ENCODE measurements at places on chromosomes 3 and 15. TPM values are rescaled to one million over a fixed set of nuclear protein-coding genes. Genes with fewer than 3 reads are reported as not detected.

DNA sequence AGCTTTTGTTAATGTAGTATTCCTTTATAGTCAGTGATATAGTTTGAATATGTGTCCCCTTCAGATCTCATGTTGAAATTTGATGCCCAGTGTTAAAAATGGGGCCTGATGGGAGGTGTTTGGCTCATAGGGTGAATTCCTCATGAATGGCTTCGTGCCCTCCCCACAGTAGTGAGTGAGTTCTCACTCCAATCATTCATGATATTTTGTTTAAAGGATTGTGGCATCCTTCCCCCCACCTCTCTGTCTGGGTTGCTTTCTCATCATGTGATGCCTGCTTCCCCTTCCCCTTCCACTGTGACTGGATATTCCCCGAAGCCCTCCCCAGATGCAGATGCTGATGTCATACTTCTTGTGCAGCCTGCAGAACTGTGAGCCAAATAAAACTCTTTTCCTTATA lies 649.8 kb upstream of the NR2F2 start:
- no peak for DNase-seq

DNA sequence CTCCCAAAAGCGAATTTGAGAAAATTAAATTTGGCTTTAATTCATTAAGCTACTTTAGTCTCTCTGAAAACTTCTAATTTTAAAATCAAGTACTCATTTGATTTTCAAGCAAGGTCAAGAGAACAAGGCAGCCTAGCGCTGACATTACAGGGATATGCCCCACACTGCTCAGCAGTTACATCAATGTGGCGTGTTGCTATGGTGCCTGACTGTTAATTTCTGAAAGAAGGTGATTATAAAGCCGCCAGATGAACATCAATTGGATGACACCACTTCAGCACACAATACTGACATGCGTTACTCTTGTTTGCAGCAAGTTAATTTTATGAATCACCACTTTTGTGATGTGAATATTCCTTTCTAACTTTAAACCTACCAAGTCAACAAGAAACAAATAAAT lies 284.4 kb downstream of the FOXP1 start:
- no peak for DNase-seq

GRCh38 chr3:43191116-43191515 lies 85.2 kb upstream of the POMGNT2 start:
- DNase-seq, result no peak

CCNDBP1 gene
- 80.4 TPM for total RNA-seq

GRCh38 chr15:46266661-46267060 lies 631.8 kb downstream of the SQOR start:
- no peak for DNase-seq

GRCh38 chr3:67605377-67605776 lies 49.0 kb downstream of the SUCLG2 start:
- DNase-seq, result no peak

CYP1A2 gene
- total RNA-seq, result not detected

RLBP1 gene
- not detected for total RNA-seq

DNA sequence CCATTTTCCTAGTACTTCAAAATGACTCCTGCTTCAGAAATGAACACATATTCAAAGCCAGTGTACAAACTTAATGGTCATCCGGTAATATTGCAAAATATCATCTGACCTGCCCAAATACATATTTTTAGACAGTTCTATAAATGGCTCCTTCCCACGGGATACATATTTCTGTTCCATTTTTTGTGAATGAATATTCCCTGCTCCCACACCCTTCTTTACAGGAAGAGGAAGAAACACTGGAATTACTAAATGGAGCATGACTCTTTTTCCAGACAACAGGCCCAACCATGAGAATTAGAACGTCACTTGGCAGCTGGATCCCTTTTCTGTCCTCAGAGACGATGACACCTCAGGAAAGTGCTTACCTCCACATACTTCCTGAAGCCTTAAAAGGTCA lies 38.0 kb upstream of the CBLB start:
- no peak for DNase-seq

CHRM5 gene
- total RNA-seq, result not detected

GRCh38 chr15:25787855-25788520 lies 75.1 kb downstream of the ATP10A start:
- DNase-seq, result no peak

- no peak for DNase-seq
Observed at GRCh38 chr3:61922118-61922517, 360.7 kb downstream of the PTPRG start.

DNA sequence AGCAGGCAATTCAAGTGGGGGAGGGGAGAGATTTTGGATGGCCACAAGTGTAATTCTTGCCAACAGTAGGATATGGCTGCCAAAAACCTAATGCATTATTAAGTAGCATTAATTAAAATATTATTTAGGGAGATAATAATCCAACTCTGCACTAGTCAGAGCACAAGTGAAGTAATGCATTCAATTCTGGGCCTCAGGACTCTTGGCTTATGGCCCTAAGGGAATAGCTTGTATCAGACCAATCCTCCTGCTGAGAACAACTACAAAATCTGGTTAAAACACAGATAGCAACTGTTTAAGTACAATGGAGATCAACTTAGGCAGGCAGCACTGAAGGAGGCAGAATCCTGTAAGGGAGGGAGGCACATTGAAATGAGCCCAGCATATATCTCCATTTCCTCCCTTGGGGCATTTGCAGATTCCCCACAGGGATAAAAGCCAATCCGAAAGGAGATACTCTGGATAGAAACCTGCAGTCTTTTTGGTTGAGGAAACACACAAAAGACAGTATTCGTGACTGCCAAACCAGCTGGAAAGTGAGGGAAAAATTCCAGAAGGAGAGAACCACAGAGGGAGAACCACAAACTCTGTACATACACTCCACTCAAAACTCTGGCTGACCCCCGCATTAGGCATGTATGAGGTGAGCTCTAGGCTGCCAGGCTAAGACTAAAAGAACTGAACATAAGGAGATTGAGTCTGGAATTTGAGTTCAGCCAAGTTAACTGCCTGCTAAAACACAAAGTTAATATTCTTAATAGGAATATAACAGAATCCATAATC lies 57.4 kb downstream of the ETFA start:
- no peak for DNase-seq

UROC1 gene
- total RNA-seq, result not detected

GRCh38 chr3:78941587-78941986 lies 826.2 kb downstream of the ROBO1 start:
- no peak for DNase-seq

ARGFX gene
- not detected for total RNA-seq

DNA sequence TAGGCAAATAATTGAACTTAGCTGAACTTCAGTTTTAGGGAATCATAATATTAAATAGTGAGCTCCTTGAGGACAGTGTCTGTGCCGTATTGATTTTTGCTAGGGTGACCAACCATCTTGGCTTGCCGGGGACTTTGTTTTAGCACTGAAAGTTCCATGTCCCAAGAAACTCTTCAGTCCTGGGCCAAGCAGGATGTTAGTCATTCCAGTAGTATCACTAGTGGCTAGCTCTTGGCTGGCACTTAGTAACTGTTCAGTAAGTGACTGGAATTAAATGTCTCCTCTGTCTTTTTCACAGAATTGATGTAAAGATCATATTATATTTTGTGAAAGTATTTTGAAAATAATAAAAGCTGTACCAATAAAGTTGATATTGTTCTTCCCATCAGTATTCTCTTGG lies 42.3 kb downstream of the RSRC1 start:
- no peak for DNase-seq

GABRB3 gene
- total RNA-seq, result not detected

ST8SIA2 gene
- not detected for total RNA-seq

DNA sequence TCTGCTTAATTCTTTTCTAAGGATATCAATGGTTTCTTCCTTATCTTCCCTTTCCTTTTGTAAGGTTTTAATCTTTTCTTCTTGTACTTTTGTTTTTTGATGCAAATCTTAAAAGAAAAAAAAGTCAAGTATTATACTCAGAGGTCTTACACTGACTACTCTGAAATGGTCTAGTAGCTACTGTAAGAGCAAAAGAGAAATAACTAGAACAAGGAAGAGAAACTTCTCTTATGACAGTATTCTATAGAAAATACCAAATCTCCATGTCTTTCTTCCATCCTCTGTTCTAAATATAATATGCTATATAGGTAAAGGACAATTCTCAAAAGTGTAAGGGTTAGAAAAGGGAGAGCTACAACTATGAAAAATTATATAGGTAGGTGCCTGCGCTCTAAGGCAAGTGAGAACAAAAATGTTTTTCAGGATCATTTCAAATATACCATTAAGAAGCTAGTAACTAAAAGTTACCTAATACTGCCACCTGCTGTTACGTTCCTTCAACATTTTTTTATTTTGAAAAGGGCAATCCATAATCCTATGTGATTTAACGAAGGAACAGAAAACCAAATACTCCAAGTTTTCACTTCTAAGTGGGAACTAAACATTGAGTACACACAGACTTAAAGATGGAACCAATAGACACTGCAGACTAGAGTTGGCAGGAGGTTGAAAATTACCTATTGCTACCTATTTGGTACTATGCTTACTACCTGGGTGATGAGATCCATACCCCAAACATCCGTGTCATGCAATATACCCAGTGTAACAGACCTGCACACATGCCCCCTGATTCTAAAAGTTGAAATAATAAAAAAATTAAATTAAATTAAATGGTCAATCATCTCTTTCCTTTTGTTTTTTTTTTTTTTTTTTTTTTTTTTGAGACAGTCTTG lies 36.7 kb downstream of the CIP2A start:
- no peak for DNase-seq

OXTR gene
- total RNA-seq, result 0.45 TPM

PIGZ gene
- total RNA-seq, result 1.4 TPM

- DNase-seq, result no peak
Observed at GRCh38 chr3:184389384-184389783, 9.5 kb downstream of the CHRD start.

- DNase-seq, result no peak
Observed at GRCh38 chr3:186320862-186321568, 41.0 kb downstream of the DGKG start.

GRCh38 chr3:108603691-108604090 lies 14.2 kb downstream of the DZIP3 start:
- DNase-seq, result no peak

CLCN2 gene
- total RNA-seq, result 5.7 TPM

DNA sequence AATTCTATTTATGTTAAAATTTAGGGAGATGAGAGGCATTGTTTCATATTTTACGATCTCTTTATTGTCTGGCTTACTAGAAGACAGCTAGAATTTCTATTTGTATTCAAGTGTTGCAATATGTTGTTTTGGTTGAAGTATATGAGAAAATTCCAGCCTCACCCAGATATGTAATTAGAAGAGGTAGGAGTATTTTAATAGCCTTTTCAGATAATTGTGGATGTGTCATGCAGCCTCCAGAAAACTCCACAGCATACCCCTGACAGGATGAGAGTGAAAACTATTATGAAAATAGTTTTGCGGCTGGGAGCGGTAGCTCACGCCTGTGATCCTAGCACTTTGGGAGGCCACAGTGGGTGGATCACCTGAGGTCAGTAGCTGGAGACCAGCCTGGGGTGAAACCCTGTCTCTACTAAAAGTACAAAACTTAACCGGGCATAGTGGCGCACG lies 21.5 kb upstream of the USP3 start:
- no peak for DNase-seq

GRCh38 chr3:19898721-19899120 lies 35.3 kb downstream of the EFHB start:
- no peak for DNase-seq

GRCh38 chr15:66993874-66994696 lies 71.3 kb upstream of the SMAD3 start:
- DNase-seq, result no peak

IL17RD gene
- total RNA-seq, result not detected

DNA sequence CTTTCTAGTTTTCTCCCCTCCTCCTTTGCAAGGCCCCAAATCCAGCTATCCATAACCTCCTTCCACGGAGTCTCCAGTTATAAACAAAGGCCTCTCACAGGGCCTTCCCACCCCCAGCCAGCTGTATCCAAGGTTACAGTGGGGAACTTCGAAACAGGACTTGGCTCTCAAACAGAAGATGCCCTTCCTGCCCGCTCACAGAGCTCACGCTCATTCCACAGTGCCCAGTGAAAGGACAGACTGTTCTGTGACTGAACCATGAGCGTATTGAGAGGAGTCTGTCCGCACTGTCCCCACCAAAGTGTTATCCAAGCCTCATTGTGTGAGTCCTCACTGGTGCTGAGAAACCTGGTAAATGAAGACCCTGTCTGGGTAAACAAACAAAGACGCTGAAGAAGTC lies 35.4 kb downstream of the ARHGAP31 start:
- DNase-seq, result no peak

GRCh38 chr3:184539801-184540435 lies 21.7 kb upstream of the EPHB3 start:
- no peak for DNase-seq

Measured in activated naive CD8-positive, alpha-beta T cell treated with anti-CD3 and anti-CD28 coated beads, Interleukin-2, amount 10 ng/mL, durations not matched to agents 7 days and 5 days (primary cell).